Jurkat, Clone E6-1 (cell line): ENCODE measurements at places on chromosomes 12 and 14.

DNA sequence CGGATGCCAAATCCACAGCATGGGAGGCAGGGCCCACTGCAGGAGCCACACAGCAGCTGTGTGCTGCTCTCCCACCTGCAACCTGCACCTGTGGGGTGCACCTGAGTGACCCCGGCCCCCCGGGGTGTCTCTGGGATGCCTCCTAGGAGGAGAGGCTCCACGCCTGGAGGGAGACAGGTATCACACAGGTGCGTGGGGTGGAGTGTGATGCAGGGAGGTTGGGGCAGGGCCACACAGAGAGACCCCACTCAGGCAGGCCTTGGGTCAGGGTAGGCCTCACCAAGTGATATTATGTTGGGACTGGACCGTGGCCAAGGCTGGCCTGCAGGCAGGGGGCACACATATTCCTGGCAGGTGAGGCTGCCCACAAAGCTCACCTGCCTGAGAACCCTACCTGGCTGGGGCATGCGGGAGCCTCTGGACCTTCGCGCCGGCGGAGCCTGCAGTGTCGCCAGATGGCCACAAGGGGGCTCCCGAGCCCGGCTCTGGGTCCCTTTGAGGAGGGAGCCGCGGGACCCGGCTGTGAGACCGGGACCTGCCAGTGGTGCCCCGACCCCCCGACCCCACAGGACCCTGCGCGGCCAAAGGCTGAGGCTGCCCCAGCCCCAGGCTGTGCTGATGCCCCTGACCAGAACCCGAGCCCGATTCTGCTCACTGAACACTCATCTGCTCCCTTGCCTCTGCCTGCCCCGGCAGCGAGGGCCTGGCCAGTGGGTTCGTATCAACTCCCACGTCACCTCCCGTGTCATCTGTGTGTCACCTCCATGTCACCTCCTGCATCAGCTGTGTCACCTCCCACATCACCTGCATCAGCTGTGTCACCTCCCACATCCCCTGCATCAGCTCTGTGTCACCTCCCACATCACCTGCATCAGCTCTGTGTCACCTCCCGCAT, 11.4 kb downstream of the TMEM121 start:
- no peak for DNase-seq

DNA sequence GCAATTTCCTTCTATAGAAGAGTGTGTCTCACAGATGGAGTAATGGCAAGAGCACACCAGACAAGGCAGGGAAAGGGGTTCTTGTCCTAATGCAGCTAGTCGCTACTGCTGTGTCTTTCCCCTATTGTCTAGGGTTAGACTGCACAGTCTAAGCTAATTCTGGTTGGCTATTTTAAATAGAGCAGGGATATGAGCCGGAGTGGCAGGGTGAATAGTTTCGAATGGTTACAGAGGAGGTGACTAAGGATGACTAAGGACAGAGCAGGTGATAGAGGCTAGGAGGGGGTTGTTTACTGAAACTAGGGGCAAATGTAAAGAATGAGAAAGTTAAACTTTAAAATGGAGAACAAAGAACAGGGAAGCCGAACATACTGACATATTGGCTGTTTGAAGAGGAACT, 25.6 kb upstream of the CPNE8 start:
- no peak for DNase-seq

DNA sequence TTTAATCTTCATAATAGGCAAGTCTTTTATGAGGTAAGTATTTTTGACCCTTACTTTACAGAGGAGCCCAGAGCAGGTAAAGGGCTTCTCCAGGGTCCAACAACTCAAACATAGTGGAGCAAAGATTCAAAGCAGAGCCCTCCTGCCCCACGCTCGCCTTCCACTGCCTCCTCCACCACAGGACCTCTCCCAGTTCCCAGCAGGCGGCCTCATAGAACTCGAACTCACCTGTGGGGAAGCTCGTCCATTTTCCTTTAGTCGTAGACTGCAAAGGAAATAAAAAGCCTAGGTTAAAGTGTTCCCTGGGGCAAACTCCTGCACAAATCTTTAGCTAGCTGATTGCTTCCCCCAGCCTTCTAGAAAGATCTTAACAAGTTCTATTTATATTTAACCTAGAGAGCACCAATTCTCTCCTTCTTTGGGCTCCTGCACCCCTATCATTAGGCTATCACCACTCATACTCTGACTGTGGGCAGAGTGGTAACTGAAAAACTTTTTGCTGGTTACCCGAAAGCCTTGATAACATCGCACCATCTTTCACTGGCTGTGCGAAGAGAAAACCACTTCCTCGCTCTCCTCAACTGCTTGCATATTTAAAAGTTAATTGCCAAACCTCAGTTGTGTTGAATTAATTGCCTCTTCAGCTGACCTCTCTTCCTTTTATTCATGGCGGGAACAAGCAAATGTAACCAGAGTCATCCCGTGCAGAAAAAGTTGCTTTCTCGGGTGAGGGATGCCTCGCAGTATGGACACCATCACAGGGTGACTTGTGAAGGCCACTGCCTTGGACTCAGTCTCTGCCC, 299.6 kb downstream of the DPF3 start:
- DNase-seq, result peak; percentile 96

DNA sequence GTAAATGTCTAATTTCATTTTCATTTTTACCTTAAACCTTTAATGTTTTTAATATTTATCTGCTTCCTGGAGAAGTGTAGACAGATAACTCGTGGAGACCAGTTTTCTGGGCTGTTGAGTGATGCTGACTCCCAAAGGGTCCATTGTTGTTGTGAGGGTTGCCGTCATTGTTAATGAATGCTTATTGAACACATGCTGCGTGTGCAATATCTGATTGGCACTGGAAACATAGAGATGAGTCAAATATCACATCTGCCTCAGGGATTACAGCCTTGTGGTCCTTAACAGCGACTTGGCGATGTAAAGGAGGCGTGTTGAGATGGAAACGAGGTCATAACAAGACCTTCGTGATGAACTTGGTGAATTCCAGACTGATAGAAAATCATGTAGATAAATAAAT, 85.9 kb downstream of the FBXW8 start:
- no peak for DNase-seq

- no peak for DNase-seq
Measured at GRCh38 chr14:67703997-67704396, 2.3 kb downstream of the RDH12 start.

DNA sequence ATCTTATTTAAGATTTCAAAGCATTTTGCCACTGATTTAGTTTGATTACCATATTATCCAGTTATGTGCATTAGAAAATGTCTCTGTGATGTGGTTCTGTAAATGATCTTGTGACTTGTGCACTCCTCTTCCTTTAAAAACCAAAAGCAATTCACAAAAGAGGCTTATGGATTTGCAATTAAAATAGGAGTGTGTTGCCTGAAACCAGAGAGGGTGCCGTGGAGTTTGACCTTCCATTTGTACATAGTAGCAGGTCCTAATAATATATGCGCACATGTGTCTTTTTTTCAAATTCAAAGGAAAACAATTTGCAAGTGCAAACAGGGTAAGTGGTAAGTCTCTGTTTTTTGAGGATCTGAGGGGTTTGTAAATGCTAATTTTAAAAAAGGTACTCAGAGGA, 470.9 kb downstream of the VRK1 start:
- DNase-seq, result no peak

DNA sequence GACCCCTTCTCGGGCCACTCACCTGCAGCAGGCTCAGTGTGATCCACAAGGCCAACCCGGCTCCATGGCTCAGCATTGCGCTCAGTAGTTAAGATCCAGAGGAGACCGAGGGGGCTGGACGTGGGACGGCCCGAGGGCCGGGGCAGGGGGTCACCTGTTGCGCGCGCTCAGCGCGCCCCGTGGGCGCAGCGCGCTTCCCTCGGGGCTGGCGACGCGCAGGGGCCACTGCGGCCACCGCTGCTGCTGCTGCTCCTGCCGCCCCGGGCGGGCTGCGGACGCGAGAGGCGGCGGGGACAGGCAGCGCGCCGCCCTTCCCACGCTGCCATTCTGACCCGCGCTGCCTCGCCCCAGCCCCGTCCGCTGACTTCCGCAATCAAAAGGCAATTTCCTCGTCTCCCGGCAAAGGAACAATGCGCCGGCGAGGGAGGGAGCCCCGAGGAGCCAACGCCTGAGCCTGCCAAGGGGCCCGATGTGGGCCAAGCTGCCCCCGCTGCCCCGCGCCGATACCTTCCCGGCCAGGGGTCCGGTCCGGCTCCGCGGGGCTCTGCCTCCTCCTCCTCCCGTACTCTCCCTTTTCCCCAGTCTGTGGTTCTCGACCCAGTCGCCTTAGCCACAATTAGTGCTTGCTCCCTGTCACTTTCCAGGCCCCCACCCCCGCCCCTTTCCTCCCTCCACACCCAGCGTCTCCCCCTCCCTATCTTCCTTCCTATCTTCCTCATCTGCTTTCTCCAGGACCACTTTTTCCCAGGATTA, 27.3 kb downstream of the PTPRB start:
- no peak for DNase-seq
